Esophagus mucosa (tissue), 1 donor: ENCODE measurements at places on chromosomes 11 and 22. TPM values are rescaled to one million over a fixed set of nuclear protein-coding genes. Genes with fewer than 3 reads are reported as not detected.

- no peak for ATAC-seq
Observed at GRCh38 chr11:103484545-103484944, 375.3 kb downstream of the DYNC2H1 start.

The RBMXL2 gene
- total RNA-seq: not detected

The CSNK2A3 gene
- total RNA-seq: 0.84 TPM

DNA sequence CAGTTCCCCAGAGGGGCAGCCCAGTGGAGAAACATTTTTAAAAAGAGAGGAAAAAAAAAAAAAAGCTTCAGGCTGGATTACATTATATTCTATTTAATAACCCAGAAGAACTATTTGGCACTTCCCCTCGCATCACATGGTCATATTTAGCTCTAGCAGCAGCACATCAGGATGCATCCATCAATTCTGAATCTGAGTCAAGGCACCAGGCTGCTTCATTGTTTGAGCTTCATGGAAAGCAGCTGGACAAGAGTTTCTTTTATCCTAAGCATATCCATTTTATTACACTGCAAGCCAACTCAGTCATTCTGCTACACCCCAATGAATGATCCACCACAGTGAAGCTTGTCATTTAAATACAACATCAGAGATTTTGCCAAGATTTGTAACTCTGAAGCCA is 10.0 kb downstream of the SPTY2D1 start:
- no peak for ATAC-seq

- no peak for ATAC-seq
Observed at GRCh38 chr11:24615451-24616160, 118.8 kb downstream of the LUZP2 start.

The HTATIP2 gene
- 39.5 TPM for total RNA-seq

The MS4A1 gene
- total RNA-seq: 2.9 TPM

DNA sequence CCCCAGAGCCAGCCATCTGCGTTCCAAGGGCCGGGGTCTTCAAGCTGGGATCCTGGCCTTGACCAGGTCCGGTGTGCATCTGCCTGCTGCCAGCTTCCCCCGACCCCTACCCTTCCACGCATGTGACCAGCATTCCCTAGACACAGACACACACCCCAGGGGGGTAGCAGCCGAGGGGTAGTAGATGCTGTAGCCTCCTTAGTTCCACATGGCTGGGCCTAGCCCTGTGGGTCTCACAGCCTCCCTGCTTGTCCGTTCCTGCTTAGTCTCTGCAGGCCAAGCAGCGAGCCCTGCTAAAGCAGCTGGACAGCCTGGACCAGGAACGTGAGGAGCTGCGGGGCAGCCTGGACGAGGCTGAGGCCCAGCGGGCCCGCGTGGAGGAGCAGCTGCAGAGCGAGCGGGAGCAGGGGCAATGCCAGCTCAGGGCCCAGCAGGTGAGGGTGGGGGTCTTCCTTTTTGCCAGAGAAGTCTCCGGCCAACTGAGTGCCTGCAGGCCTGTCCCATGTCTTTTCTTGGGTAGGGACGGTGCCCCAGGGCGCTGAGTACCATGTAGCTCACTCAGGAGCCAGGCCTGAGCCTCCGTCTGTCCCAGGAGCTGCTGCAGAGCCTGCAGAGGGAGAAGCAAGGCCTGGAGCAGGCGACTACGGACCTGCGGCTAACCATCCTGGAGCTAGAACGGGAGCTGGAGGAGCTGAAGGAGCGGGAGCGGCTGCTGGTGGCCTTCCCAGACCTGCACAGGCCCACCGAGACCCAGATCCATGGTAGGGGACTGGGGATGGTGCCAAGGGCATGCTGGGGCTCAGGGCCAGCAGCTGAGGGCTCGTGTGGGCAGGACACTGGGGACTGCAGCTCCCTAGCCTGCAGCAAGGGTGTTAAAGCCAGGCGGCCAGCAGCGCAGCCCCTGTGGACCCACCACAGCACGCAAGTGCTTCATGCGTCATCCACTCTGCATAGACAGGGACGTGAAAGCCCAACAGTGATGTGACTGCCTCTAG is 13.6 kb downstream of the RNF215 start:
- no peak for ATAC-seq

- no peak for ATAC-seq
Observed at GRCh38 chr11:57275582-57275981, 38.5 kb upstream of the APLNR start.

The CLTCL1 gene
- total RNA-seq: 6.8 TPM

DNA sequence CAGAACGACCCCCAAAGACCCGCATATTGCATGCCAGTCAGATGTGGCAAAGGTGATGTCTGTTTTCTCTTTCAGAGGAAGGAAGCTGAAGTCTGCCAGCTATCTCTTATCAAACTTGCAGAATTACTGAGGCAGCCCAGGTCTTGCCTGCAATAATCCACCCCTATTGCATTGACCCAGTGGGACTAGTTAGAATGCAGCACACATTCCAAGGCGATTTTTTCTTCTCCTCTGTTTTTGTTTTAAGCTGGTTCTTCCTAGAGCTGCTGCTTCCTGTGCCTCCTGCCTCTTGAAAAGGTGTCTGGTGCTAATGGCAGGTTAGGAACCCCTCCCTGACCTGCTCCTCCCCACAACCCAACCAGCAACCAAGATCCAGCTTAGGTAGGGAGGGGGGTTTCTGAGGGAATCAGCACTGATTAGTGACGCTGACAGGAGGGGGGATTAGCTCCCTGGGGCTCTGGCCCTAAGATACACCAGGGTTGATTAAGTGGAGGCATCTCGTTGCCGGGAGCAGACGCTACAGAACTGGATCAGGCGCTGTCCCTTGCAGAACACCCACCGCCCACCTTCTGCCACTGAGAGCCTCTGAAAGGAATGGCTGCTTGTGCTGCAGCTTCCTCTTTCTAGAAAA is 2.8 kb downstream of the NTM start:
- ATAC-seq: no peak

The KRTAP5-8 gene
- total RNA-seq: 0.32 TPM

The SYTL2 gene
- total RNA-seq: 4.9 TPM

DNA sequence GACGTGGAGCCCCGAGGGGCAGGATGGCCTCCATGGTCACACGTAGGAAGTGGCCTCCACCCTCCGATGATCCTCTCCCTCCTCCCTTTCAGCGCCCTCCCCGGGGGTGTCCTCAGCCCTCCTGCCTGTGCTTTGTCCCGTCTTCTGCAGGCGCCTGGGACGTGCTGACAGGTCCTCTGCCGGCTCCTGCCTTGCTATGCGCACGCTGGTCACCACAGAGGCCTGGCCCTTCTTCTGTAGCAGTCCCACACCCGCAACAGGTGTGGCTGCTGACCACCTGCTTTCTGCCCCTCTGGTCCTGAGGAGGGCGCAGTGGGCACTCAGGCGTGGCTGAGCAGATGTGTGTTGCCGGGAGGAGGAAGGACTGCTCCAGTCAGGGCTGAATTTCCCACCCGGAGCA is 27.7 kb upstream of the PPP6R3 start:
- ATAC-seq: no peak

The ASCL2 gene
- total RNA-seq: 2.0 TPM

The TMEM218 gene
- 14.3 TPM for total RNA-seq

- no peak for ATAC-seq
Observed at GRCh38 chr22:20258021-20258299, 10.2 kb downstream of the RTN4R start.

The MEI1 gene
- total RNA-seq: 1.3 TPM

- no peak for ATAC-seq
Observed at GRCh38 chr22:29727131-29727523, 7.3 kb downstream of the CABP7 start.

DNA sequence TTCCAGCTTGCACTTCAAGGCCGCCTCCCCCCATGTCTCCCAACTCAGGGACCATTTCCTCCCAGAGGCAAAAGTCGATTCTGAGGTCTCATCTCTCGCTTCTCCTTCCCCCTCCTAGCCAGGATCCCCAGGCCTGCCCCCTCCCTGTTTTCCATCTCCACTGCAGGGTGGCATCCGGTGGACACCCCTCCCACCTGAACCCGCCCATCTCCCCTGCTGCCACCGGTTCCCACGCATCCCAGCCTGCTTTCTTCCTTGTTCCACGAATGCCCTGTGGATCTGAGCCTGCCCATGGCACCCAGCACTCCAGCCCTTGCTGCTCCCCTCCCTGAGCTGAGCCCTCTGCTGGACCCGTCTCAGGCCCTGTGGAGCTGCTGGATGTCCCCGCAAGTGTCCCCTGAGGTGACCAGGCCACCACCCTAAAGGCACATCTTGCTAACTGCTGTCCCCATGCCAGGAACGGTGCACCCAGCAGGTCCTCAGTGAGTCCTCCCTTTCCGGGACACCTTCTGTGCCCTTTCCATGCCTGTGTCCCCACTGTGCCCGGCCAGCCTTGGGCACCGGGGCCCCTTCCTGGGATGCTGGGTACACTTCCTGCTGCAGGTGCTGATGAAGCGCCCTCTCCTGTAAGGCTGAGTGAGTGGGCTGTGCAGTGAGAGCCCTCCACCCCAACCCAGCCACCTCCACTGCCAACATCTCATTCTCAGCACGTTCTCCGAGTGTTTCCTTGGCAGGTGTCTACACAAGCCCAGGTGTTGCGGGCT is 936 bp downstream of the IL17REL start:
- no peak for ATAC-seq

- no peak for ATAC-seq
Observed at GRCh38 chr11:13889552-13890249, 72.8 kb upstream of the SPON1 start.

- no peak for ATAC-seq
Observed at GRCh38 chr22:36682811-36683210, 20.7 kb downstream of the CACNG2 start.

The CALCA gene
- total RNA-seq: not detected

DNA sequence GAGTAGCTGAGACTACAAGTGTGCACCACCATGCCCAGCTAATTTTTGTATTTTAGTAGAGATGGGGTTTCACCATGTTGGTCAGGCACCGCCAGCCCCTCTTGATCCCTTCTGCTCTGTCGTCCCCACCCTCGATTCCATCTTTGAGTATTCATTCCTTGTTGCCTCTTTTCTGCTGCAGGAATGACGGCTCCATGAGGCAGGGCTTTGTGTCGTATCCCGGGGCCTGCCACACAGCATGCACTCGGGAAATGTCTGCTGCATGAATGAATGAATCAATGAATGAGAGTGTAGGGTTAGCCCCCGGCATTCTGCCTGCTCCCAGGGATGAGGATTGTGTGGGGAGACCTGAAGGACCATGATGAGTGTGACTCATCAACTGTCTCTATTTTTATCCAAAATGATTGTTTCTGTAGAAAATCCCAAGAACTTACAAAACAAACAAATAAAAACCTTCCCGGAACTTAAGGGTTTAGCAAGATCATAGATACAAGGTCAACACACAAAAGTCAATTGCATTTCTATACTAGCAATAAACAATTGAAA is 54.6 kb upstream of the SLC22A12 start:
- ATAC-seq: no peak

DNA sequence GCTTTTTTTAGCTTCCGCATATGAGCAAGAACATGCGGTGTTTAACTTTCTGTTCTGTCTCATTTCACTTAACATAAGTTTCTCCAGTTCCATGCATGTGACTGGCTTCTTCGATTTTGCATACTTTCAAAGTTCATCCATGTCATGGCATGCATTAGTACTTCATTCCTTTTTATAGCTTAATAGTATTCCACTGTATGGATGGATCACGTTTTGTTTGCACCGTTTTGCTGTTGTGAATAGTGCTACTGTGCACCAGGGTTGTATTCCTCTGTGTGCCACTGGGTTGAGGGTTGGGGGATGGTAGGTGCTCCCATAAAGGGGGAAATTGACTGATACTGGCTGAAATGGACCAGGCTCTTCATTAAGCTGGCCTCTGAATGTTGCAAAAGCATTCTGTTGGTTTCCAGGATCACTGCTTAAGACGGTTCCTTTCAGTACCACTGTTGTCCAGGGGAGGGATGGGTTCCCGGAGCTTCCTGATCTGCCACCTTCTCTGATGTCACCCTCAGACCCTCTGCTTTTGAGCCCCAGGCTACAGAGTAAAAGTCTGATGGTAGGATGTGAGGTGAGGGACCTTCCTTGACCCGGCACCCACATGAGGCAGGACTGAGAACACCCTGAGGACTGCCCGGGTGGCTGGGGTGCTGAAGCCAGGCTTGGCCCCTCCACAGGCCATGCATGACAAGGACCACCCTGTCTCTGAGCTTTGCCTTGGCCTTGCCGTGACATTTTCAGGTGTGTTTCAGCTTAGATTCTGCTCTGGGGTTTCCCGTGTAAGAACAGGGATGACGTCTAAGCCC is 24.4 kb downstream of the DGCR6L start:
- no peak for ATAC-seq

- ATAC-seq: no peak
Observed at GRCh38 chr22:24843048-24843447, 37.0 kb downstream of the SGSM1 start.

DNA sequence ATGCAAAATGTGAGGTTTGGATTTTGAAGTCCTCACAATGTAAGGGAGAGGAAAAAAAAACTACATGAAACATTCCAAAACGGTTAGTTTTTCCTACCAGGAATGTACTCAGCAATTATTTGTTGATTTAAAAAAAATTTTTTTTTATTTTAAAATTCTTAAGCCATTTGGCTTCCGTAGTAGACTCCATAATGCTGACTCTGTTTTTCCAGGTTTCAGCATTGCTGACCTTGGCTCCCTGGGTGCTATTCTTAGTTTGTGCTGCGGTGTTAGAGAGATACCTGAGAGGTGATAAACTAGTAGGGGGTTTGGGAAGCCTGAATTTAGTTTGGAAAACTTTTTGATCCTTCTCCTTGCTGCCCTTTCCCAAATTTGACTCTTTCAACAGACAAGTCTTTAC is 10.6 kb downstream of the STT3A start:
- no peak for ATAC-seq

DNA sequence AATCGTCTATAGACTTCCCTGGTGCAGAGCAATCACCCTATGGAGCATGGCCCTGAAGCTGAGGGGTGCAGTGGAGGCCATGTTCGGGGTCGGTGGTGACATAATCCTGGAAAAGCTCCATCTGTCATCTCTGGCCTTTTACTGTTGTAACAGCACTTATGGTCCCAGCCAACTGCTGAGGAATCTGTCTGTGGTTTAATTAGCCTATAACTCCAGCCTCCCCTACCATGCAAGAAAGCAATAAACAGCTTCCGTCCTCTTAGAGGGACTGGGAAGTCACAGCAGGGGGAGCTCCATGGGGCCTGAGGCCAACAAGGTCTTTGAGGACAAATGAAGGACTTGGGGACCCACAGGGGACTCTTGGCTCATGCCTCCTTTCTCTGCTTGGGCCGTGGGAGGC is 159.1 kb upstream of the NECTIN1 start:
- ATAC-seq: no peak

GRCh38 chr22:19669570-19669969 is 44.7 kb upstream of the SEPTIN5 start:
- no peak for ATAC-seq

The TRIM29 gene
- total RNA-seq: 1,294 TPM

DNA sequence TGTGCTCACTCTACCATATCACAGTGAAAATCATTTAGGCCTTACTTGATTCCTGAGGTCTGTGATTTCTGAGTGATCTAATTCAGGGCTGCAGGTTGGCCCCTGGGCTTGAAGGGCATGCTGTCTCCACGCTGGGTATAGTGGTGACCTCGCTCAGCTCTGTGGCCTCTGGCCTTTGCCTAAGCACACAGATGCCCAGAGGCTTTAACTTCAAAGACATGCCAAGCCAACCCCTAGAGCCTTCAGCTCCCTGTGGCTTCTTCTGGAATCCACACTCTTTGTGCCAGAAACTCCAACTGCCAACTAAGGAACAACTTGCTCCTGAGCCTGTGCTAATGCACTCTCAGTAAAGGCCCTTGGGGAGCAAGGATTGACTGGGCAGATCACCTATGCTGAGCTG is 232.6 kb upstream of the MPPED2 start:
- no peak for ATAC-seq
